ENCODE measurements at places on chromosomes 13 and 19.

GRCh38 chr19:369256-369655 is 24.7 kb upstream of the MIER2 start:
- no peak for DNase-seq

GRCh38 chr13:76668141-76668540 is 218.1 kb downstream of the KCTD12 start:
- DNase-seq: no peak

DNA sequence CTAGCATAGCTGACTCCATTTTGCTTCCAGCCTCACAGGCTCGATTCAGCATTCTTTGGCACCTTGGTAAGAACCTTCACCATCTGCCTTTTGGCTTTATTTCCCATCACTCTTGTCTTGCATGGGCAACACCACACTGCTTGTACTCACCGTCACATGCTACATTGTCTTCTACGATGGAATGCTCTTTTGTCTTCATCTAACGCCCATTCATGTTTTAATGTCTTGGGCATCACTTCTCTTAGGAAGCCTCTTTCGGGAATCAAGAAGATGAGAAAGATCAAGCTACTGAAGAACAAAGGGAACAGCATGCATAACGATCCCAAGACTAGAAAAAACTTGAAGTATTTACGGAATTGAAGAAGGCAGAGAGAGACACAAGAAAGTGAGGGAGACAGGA is 5.7 kb upstream of the RPL21 start:
- no peak for DNase-seq

DNA sequence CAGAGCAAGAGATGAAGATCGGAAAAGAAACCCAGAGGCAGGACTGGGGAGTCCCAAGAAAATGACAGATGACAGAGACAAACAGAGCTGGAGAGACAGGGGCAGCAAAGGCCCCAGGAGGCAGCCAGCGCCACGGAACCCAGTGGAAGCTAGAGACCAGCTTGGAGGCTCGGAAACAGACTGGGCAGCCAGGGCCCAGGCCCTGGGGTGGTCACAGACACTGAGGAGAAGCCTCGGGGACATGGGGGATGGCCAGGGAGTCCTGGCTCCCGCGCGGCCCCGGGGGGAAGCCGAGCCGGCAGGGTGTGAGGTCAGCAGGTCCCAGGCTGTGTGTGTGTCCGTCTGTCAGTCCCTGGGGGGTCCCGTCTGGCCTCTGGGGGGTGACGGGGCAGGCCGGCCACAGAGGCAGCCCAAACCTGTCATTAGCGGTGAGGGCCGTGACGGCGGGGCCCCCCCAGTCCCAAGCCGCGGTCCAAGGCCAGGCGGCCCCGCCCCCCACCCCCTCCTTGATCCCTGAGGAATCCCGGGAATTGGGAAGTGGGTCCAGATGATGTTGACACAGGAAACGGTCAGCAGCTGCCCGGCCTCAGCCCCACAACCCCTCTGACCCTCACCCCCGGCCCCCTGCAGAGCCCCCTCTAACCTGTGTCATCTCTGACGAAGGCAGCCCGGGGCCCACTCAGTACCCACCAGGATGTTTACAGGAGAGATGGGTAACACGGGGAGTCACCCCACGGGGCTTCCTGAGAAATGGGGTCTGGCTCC is 2.5 kb upstream of the TMEM190 start:
- DNase-seq: peak; percentile 53

- DNase-seq: no peak
These were observed 18.1 kb upstream of the LRP3 start for GRCh38 chr19:33175886-33176669.

DNA sequence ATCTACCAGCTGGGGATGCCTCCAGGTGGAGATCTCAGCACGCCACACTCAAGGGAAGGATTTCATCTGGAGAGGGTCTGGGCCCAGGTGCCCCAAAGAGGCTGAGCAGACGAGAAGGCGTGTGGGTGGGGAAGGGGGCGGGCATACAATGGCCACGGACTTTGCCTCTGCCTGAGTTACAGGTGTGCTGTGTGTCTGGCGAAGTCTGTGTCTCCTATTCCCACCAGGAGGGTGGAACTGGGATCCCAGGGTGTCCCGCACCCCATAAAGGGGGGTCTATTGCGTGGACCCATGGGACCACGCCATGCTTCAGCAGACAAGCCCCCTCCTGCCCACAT is 3.6 kb downstream of the TLE2 start:
- no peak for DNase-seq

DNA sequence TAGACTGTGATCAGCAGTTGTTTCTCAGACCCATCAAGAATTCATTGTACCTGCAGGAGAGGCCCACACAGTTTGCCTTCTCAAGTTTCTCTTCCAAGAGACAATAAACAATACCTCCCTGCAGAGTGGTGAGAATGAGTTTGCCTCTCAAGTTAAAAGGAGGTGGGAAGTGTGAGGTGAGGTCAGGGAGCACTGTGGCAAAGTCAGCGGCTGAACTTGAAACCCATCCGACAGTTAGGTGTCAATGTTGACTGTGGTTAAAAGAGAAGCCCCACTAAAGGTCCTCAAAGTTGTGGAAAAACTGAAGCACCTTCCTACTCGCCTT is 72.9 kb upstream of the TSC22D1 start:
- DNase-seq: no peak

- no peak for DNase-seq
These were observed 495.8 kb upstream of the KLF12 start for GRCh38 chr13:74629985-74630384.

DNA sequence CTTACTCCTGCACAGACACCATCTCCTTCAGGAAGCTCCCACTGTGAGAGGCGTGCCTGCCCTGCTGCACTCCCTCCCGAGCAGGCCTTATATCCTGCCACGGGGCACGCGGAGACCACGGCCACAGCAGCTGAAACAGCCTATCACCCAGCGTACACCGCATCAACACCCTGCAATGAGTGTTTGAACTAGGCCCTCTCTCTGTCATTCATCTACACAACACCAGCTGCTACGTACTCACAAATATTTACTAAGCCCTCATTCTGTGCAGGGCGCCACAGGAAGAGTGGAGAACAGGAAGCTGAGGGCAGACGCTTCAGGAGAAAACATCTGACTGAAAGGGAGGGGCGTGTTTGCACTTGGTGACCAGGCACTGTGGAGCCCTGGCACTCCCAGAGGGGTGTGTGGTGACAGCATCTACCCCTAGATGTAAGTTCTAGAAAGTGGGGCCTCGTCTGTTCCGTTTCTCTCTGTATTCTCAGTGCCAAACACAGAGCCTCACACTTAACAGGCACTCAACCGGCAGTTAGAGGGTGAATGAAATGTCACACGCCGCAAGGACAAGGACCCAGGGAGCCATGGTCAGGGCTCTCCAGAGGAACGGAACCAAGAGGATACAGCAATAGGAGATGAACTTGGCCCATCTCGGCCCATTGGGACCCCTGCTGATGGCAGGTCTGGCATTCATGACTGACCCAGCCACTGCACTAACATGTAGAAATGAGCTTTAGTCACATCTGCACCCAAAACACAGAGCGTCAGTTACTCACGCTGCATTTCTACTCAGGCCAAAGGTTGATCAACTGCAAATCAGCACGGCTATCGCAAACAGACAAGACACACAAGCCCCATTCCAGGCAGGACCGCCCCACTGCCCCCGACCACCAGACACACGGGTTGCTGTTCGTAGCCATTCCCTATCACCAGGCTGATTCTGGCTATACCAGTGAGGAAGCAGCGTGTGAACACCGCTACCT is 15.7 kb downstream of the RANBP3 start:
- DNase-seq: no peak

GRCh38 chr19:23437901-23438300 is 42.6 kb upstream of the ZNF91 start:
- DNase-seq: no peak

GRCh38 chr13:96824140-96824539 is 170.1 kb downstream of the OXGR1 start:
- no peak for DNase-seq

GRCh38 chr13:73171271-73171682 is 112.5 kb downstream of the KLF5 start:
- no peak for DNase-seq

- DNase-seq: no peak
These were observed 79.0 kb upstream of the SLC7A1 start for GRCh38 chr13:29674532-29674931.

- DNase-seq: no peak
These were observed 20.4 kb upstream of the ERCC5 start for GRCh38 chr13:102825400-102825799.

- DNase-seq: no peak
These were observed 77.6 kb downstream of the KDM4B start for GRCh38 chr19:5046339-5047039.

DNA sequence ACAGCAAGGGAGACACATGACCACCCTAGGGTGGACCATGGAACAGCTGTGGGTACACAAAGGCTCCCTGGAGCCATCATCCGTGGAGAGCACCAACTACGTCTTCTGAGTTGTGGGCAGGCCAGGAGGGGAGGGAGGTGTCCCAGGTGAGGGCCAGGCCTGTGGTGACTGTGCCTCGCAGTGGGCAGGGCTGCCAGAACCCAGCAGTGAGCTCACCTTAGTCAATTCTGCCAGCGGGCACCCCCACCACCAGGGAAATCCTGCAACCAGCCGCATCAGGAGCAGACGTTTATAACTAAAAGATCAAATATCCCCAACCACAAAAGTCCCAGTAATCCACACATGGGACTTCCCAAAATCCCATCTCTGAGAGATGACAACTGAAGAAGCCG is 19.6 kb downstream of the ELL start:
- no peak for DNase-seq

- DNase-seq: no peak
These were observed 262.5 kb upstream of the STARD13 start for GRCh38 chr13:33548069-33548468.

DNA sequence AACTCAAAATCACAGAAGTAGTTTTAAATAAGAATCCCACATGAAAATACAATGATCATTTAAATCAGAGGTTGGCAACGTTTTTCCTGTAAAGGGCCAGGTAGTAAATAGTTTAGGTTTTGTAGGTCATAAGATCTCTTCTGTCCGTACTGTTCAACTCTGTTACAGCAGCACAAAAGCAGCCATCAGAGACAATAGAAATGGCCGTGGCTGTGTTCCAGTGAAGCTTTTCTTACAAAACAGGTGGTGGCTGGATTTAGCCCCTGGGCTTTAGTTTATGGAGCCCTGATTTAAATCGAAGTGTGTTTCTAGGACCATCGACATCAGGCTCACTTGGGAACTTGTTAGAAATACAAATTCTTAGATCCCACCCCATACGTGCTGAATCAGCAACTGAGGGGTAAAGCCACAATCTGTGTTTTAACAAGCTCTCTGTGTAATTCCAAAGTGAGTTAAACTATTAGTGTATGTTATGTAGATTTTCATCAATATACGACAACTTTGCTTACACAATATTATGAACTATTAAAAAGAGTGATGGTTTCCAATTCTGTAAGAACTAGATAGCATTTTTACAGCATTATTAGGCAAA is 54.8 kb upstream of the MIR17HG start:
- DNase-seq: no peak

DNA sequence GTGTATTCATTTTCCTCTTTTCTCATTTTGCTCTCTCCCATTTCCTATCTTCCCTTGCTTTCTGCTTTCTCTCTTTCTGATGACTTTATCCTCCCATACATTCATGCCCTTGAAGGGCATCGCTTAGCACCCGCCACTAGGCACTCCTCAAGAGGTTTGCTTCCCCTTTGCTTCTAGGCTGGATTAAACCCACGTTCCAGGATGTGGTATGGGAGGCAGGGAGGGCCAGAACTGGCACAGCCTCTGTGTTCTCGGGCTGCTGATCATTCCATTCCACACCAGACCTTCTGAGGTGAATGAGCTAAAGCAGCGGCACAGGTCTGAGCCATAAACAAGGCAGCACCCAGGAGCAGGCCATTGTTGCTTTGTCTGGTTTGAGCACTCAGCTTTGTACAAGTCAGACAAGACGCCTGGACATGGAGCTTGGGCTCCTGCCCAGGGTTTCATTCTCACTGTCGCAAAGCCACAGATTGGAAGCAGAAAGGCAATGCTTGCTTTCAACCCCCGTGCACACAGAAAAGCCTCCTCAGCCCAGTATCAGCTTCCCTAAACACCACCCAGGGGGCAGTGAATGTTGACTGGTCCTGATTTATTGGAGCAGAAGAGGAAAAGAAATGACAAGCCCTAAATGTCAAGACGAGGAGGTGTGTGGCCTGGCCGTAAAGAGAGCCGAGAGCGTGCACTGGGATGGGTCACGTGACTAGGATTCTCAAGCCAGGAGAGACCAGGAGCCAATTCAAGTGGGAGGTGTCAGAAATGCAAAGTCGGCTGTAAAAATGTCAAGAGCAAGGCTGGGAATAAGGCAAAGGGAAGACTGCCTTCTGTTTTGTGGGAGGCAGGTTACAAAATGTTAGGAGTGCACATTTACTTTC is 218.0 kb upstream of the SERP2 start:
- no peak for DNase-seq

DNA sequence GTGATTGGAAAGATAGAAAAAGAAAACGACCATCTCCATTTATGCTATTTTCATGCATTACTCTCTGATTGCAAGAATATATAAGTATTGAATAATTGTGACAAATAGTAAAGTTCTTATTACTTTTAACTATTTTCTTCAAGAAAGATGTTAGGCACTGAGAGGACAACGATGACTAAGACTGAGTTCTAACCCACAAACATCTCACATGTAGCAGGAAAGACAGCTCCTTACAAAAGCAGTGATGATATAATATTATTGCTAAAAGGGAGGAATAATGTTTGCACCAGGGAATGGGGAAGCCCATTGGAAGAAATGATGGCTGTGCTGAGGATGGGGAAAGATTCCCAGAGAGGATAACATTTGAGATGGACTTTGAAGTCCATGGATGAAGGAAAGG is 22.6 kb downstream of the RXFP2 start:
- no peak for DNase-seq

DNA sequence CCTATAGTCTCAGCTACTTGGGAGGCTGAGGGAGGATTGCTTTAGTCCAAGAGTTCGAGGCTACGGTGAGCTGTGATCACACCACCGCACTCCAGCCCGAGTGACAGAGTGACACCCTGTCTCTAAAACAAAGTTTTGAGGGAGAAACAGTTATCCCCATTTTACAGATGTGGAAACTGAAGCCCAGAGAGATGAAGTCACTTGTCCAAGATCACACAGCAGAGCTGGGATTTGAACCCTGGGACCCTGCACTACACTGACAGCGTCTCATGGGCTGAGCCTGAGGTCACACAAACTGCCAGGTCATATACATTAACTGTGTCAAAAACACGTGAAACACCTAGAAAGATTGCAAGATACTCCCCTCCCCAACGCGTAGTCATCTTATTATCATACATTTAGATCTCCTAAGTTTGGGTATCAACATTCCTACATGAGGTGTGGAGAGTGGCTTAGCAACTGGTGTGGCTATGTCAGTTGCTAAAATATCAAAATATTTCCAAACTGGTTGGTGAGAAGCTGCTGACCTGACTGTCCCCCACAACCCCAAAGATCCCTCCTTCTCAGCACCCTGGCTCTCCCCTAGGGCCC is 8.2 kb downstream of the FCGBP start:
- no peak for DNase-seq

All from AG04450 (cell line).